ENCODE measurements at places on chromosomes 4 and X.

GRCh38 chr4:18398661-18399060, 377.1 kb upstream of the LCORL start:
- DNase-seq: no peak

GRCh38 chr4:180558427-180558826, 1684.8 kb upstream of the TENM3 start:
- DNase-seq: no peak

GRCh38 chrX:56812515-56813105, 83.6 kb downstream of the NBDY start:
- no peak for DNase-seq

DNA sequence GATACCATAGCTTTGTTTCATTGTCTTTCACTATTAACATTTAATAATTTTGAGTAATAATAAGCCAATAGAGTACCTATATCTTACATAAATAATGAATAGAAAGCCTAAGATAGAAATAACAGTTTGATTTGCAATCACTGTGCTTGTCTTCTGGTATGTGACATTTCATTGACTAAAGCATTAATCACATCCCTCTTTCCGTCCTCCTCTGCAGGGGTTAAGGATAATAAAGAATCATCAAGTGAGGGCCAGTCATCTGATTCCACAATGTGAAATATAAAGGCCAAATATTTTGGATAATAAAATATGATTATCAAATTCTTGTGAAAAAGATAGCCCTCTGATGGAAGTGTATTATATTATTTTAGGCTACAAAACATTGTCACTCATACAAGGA, 2073.4 kb downstream of the ARAP2 start:
- DNase-seq: no peak

GRCh38 chrX:109886122-109886761, 116.7 kb upstream of the TMEM164 start:
- DNase-seq: no peak

Measured in esophagus squamous epithelium (tissue), 5 donors.